Activated CD8-positive, alpha-beta memory T cell treated with anti-CD3 and anti-CD28 coated beads for 1 hour (primary cell): ENCODE measurements at places on chromosomes 7 and 10.

DNA sequence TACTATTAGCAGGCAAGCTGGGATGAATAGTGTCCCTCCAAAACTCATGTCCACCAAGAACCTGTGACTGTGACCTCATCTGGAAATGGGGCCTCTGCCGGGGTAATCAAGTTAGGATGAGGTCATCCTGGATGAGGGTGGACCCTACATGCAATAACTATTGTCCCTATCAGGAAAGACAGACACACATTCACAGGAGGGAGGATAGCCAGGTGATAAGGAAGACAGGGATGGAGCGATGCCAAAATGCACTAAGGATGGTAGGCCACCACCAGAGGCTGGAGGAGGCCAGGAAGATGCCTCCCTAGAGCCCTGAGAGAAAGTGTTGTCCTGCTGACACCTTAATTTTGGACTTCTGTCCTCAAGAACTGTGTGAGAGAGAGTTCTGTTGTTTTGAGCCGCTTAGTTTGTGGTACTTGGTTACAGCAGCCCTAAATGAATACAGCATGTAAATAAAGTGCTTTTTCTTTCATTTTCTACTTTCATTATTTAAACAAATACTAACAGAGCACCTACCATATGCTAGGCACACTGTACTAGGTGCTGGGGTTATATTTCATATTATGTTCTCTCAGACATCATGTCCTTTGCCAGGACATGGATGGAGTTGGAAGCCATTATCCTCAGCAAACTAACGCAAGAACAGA, 111.9 kb downstream of the USP6NL start:
- DNase-seq = no peak

DNA sequence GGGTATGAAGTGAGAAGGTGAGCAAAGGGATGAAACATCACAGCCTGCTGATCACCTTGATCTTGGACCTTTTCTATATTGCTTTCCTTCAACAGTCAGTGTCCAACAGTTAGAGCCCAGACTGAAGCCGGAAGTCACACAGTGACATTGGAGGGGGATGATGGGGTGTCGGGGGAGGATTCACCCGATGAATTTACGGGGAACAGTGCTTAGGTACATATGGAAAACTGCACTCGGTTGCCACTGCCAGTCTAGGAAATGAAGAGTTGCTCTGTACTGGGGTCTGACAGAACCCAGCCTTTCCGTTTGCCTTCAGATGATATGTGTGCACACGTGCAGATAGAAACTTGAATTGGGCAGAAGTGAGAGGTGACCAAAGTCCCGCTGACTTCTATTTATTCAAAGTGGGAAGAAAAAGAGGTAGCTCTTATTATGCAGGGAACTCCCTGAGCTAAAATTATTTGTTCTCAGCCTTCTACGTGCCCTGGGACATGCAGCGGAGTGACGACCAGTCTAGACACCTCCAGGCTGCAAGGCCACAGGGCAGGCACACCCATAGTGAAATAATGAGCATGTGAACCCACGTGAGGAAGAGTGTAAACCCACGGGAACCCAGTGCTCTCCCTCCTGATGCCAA, 107.2 kb upstream of the INHBA start:
- no peak for DNase-seq

- DNase-seq = no peak
These were observed 519.6 kb downstream of the PTPRN2 start for GRCh38 chr7:158067931-158068482.

- DNase-seq = no peak
These were observed 71.6 kb downstream of the SH2D4B start for GRCh38 chr10:80609331-80609730.

- no peak for DNase-seq
These were observed 34.7 kb downstream of the MET start for GRCh38 chr7:116706668-116707126.

GRCh38 chr7:122595885-122596284, 103.0 kb downstream of the RNF133 start:
- no peak for DNase-seq

DNA sequence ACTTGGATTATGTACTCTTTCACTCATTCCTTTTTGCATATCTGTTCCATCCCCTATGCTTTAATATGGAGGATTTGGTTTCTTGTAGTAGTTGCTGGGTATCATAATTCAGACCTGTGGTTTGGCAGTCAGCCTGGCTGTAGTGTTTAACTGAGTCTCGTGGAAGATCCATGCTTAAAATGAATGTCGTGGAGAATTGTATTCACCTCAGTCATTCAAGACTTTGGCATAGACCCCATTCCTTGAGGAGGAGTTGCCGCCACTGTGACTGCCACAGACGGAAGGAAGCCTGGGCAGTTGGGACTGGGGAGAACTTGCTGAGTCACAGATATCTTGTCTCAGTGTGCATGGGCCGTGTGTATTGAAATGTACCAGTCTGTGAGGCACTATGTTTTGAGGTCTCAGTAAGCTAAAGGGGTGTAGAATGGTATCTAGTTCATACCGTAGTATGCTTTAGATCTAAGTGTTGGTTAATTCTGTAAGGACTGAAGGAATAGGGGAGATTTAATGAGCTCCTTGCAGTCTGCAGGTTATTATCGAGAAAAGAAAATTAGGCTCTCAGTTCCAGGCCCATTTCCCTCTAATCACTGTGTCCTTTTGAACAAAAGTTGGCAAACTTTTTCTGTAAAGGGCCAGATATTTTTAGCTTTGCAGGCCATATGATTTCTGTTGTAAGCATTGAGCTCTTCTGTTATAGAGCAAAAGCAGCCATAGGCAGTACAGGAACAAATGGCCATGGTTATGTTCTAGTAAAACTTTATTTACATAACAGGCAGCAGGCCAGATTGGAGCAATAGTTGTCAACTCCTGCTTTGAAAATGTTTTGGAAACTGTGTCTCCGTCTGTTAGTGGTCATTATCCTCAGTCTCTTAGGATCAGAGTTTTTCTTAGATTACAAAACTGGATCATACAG, 76.8 kb downstream of the TPST1 start:
- DNase-seq = no peak

- no peak for DNase-seq
These were observed 293.6 kb upstream of the ZNF32 start for GRCh38 chr10:43942096-43942850.

GRCh38 chr7:138350701-138351357, 109.2 kb upstream of the TRIM24 start:
- DNase-seq = no peak

DNA sequence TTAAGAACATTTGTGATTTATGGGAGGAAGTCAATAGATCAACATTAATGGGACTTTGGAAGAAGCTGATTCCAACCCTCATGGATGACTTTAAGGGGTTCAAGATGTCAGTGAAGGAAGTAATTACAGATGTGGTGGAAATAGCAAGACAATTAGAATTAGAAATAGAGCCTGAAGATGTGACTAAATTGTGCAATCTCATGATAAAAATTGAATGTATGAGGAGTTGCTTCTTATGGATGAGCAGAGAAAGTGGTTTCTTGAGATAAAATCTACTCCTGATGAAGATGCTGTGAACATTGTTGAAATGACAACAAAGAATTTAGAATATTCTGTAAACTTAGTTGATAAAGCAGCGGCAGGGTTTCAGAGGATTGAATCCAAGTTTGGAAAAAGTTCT, 70.9 kb upstream of the NEUROD6 start:
- no peak for DNase-seq

DNA sequence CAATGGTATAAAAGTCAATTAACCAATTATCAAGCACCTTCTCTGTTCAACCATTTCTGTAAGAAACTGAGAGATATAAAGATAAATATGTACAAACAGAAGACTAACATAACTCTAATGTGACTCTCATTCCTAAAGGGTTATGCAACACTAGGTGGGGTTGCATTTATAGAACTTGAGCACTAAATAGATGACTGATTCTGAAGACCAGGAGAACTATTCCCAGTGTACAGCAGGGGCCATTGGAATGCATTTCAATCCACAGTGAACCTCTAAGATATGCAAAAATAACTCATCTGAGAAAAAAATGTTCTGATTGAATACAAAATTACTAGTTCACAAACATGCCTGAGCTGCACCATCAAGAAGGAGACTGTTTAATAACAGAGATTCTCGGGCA, 341.2 kb upstream of the STEAP1 start:
- DNase-seq = no peak

DNA sequence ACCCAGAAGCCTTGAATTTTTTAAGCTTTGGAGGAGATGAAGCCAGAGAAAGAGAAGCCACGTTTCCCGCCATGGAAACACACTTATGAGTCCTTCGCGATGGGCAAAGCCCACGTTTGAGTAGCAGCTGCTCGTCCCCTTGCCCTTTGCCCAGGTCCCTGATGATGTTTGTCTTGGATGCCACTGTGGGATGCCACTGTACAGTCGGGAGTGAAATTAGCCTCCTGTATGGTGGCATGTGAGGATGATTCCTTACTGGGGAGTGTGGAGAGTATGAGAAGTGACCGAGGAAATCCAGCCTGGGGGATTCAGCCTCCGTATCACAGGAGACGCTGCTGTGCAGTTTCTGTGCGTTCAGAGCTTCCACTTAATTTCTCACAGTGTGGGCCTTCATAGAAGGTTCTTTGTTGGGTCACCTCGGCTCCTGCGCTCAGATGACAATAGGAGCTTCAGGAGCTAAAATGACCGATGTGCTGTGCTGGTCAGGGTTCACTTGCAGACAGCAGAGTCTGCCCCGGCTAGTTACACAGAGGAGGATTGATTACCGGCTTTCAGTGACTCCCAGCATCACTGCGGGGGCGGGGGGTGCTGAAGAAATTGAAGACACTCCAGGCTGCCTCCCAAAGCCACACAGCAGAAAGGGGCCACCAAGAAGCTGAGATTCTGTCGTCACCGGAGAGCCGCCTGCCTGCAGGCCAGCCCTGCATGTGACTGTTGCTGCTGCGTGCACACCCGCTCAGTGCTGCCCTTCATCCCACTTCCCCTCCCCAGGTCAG, 122.1 kb upstream of the SFMBT2 start:
- no peak for DNase-seq

GRCh38 chr10:7707102-7707501, 4.0 kb downstream of the ITIH2 start:
- DNase-seq = no peak

- no peak for DNase-seq
These were observed 27.0 kb downstream of the ZNF438 start for GRCh38 chr10:31004611-31005193.

DNA sequence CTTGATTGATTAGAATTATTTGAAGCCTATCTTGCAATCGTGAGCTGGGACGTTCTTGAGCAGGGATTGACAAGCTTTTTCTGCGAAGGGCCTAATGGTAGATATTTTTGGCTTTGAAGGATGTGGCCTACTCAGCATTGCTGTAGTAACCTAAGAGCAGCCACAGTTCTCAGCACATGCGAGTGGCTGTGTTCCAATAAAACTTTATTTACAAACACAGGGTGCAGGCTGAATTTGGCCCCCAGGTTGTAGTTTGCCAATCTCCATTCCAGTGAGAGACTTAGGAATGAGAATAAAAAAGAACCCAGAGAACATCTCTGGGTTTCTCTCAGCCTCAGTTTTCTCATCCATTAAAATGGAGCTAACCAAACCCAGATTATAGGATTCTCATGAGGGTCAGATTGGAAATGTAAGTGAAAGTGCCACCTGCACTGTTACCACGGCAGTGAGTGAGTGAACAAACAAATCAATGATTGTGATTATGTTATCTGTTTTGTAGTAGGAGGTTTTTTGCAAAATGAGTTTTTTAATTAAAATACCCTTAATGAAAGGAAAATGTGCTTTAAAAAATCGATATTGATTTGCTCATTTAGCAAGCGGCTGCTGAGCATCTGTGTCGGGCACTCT, 664.0 kb downstream of the SDK1 start:
- DNase-seq = no peak

DNA sequence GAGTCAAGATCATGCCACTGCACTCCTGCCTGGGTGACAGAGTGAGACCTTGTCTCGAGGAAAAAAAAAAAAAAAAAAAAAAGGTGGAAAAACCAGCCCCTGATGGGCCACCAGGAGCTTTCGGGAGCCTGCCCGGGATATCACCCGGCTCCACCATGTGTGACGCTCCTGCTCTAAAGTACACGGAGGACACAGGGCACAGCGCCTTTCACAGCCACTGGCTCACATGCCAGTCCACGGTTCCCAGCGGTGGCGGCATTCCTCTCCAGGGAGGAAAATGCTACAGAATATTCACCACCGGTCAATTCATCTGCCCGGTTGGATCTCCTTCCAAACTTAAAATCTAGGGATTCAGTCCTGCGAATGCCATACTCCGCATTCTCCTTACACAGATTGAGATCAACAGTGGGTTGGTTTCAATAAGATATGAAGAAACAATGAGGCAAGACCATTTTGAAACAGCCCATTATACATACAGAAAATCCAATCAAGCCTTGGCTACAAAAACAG, 81.2 kb downstream of the CTBP2 start:
- DNase-seq = no peak

GRCh38 chr10:126006906-126007305, 110.5 kb downstream of the FANK1 start:
- DNase-seq = no peak

DNA sequence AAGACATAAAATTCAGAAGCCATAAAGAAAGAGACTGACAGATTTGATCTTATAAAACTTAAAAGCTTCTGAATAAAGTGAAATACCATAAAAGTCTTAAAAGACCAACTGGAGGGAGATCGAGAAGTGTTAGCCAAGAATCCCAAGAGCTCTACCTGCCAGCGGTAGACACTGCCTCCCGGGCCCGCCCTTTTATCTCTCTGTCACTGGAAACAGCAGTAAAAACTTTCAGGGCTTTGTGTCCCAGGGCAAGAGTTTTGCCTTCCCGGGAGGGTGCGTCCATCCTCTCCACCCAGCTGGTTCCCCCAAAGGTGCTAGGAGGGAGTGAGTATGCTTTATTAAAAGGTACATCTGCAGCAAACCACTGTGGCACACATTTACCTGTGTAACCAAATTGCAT, 5.8 kb downstream of the PLA2G12B start:
- no peak for DNase-seq

DNA sequence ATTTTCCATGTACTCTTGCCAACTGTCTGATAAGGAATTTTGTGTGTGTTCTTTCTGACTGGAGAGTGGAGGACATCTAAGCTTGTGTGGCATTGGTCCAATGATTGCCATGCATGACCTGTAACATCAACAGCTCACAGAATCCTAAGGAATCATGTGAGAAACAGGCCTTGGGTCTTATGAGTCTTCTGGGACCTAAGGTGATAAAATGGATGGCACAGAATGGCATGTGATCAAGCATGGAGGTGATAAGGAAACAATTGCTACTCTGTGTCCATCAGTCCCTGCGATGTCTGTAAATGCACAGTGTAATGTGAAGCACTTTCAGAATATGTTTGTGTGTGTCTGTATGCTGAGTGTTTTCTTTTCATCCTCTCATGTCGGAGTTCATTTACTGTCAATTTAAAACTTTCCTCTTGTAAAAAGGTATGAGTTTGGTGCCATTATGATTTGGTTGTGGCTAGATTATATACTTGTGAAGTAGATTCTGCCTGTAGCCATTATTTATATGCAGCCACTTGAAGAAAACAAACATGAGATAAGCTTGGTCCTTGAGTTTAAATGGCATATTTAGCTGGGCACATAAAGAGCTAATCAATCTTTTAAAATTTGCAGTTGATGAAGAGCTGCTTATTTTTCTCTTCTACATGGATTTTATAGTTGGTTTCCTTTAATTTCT, 127.5 kb downstream of the VPS50 start:
- no peak for DNase-seq

- no peak for DNase-seq
These were observed 39.2 kb downstream of the AGAP3 start for GRCh38 chr7:151125470-151125845.
